Karpas-422 (cell line): ENCODE measurements at places on chromosomes 1 and 21.

GRCh38 chr1:227486559-227486958 lies 76.8 kb upstream of the ZNF678 start:
- H3K36me3 ChIP-seq: no peaks in the 10 kb centered on the region
- no peak overlapping the region for H3K4me3 ChIP-seq
- no peaks in the 10 kb centered on the region for H3K4me1 ChIP-seq
- no peak overlapping the region for H3K27ac ChIP-seq
- DNase-seq: no peak

- H3K4me1 ChIP-seq: no peaks in the 10 kb centered on the region
- no peak overlapping the region for H3K27ac ChIP-seq
- H3K4me3 ChIP-seq: no peak overlapping the region
- no peak for DNase-seq
Observed at GRCh38 chr1:243323491-243323890, 67.7 kb downstream of the SDCCAG8 start.

- no peak overlapping the region for H3K4me3 ChIP-seq
- no peaks in the 10 kb centered on the region; the same call in 1 of the 2 replicates for H3K4me1 ChIP-seq
- no peaks in the 10 kb centered on the region for H3K27me3 ChIP-seq
- H3K27ac ChIP-seq: no peak overlapping the region
- H3K36me3 ChIP-seq: no peaks in the 10 kb centered on the region
Observed at GRCh38 chr1:2208309-2209239, 14.0 kb upstream of the FAAP20 start.

DNA sequence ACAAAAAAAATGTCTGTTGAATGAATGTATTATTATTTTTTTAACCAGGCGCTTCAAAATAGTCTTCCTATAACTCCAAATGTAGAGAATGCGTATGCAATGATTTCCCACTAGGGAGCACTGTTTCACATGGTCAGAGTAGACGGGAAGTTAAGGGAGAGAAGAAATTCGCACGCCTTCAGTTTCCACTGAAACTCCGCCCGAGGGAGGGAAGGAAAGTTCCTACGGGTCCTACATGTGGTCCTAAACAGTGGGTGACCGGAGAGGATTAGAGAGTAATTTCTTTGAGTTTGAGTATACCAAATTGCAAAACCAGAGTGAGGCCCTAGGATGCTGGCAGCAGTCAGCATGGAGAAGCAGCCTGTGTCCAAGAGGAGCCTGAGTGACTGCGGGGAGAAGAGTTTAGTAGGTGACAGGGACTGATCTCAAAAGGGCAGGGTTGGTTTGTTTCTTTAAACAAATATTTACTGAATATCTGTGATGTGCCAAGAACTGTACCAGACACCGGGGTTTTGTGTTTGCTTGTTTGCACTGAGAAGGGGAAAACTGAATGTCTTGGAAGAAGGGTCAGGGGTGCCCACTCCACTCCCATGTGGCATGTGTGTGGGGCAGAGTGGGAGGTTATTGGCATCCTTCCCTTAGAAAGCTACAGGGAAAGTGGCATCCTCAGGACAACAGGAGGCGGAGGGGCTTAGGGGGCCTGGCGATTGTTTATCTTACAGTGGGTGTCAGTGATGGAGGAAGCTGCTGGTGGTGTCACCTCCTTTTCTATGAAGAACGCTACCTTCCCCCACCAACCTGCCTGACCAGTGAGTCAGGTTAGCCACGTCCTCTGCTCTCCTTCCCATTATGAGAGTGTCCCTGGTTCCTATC lies 22.8 kb downstream of the RNU5D-1 start:
- H3K4me1 ChIP-seq: peaks cover 36% of the 10 kb centered on the region
- H3K27me3 ChIP-seq: no peaks in the 10 kb centered on the region
- peak; percentile 87 for DNase-seq
- H3K36me3 ChIP-seq: no peaks in the 10 kb centered on the region
- H3K27ac ChIP-seq: peak overlapping the region; percentile 27; the same call in 1 of the 2 replicates

DNA sequence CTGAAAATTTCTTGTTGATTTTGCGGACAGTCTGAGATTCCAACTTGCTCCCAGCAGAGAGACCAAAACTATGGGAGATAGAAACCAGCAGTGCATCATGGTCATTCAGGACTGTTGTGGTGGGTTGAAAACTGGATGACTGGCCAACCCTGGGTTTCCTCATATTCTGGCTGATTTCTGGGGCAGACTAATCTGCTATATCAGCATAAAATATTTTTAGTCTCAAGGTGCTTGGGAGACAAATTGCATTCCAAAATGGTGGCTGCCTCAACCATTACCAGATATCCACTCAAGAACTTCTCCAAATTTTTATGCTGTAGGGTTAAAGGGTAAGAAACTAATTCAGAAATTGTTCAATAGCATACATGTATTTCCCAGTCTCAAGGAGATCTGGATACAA lies 434.0 kb downstream of the BRINP3 start:
- no peak for DNase-seq
- H3K4me3 ChIP-seq: no peak overlapping the region
- H3K27ac ChIP-seq: no peak overlapping the region
- H3K4me1 ChIP-seq: no peaks in the 10 kb centered on the region

GRCh38 chr1:15504436-15504835 lies 19.6 kb downstream of the CASP9 start:
- H3K36me3 ChIP-seq: peaks cover 11% of the 10 kb centered on the region
- H3K27ac ChIP-seq: no peak overlapping the region
- no peak for DNase-seq
- peaks cover 26% of the 10 kb centered on the region for H3K4me1 ChIP-seq
- H3K27me3 ChIP-seq: no peaks in the 10 kb centered on the region

DNA sequence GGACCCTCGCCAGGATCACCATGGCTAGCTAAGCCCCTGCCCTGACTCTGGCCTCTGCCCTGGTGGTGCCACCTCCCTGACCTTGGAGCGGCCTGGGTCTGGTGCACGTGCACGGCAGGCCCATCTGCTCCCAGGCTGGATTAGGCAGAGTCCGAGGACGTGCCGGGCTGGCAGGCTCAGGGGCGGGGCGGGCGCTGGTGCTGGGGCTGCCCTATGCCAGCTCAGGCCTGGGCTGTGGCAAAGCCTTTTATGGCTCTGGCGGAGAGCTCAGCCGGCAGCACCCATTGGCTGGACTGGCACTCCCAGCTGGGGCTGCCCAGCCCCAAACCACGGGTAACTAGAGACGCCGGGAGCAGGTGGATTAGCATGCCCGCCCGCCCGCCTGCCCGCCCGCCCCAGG lies 17.1 kb upstream of the EDN2 start:
- H3K27ac ChIP-seq: no peak overlapping the region
- H3K4me1 ChIP-seq: peaks cover 3% of the 10 kb centered on the region
- DNase-seq: no peak
- no peaks in the 10 kb centered on the region for H3K27me3 ChIP-seq
- H3K36me3 ChIP-seq: no peaks in the 10 kb centered on the region
- H3K4me3 ChIP-seq: no peak overlapping the region

- H3K27me3 ChIP-seq: no peaks in the 10 kb centered on the region
- H3K36me3 ChIP-seq: no peaks in the 10 kb centered on the region
- no peak for DNase-seq
- no peaks in the 10 kb centered on the region for H3K4me1 ChIP-seq
- no peak overlapping the region for H3K4me3 ChIP-seq
Observed at GRCh38 chr1:72336776-72337175, 54.4 kb upstream of the NEGR1 start.

GRCh38 chr1:31396633-31397351 lies 16.2 kb upstream of the SERINC2 start:
- H3K27me3 ChIP-seq: no peaks in the 10 kb centered on the region
- H3K4me3 ChIP-seq: no peak overlapping the region
- no peak overlapping the region for H3K27ac ChIP-seq
- DNase-seq: peak; percentile 53
- no peaks in the 10 kb centered on the region for H3K36me3 ChIP-seq

- no peaks in the 10 kb centered on the region for H3K4me1 ChIP-seq
- no peak overlapping the region for H3K4me3 ChIP-seq
- no peaks in the 10 kb centered on the region for H3K36me3 ChIP-seq
- DNase-seq: peak; percentile 83
- no peak overlapping the region for H3K27ac ChIP-seq
- H3K27me3 ChIP-seq: no peaks in the 10 kb centered on the region
Observed at GRCh38 chr1:96845464-96845863, 123.9 kb downstream of the PTBP2 start.

- no peak overlapping the region for H3K4me3 ChIP-seq
- no peaks in the 10 kb centered on the region for H3K4me1 ChIP-seq
- H3K27ac ChIP-seq: no peak overlapping the region
- no peaks in the 10 kb centered on the region for H3K27me3 ChIP-seq
- no peak for DNase-seq
- no peaks in the 10 kb centered on the region for H3K36me3 ChIP-seq
Observed at GRCh38 chr1:38727684-38728584, 131.6 kb downstream of the RRAGC start.

DNA sequence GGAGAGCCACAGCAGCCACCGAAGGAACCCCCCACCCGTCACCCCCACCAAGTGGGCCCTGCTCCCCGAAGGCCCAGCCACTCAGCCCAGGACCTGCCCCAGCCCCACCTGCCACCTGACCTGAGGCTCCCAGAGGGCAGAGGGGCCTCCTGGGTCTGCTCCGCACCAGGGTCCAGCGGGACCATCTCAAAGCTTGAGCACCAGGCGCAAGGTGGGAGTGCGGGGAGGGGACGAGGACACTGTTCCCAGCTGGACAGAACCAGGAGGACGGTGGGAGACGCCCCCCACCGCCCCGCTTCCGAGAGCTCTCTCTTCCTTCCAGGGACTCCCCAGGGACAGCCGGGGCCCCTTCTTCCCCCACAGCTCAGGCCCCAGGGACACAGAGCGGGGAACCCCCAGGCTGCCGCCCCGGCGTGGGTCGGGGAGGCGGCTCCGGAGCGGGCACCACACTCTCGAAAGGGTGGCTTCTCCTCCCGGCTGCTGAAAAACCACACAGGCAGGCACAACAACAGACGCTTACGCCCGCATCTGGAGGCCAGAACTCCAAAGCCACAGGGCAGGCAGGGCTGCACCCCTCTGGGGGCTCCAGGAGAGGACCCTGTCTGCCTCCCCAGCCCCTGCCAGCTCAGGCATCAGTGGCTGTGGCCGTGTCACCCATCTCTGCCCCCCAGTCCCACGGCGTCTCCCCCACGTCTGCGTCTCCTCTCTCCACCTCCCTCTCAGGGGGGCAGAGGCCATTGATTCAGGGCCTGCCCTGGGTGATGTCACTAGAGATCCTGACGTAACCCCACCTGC lies 1.9 kb upstream of the TTLL10 start:
- H3K4me3 ChIP-seq: no peak overlapping the region
- H3K36me3 ChIP-seq: no peaks in the 10 kb centered on the region
- DNase-seq: no peak
- H3K27ac ChIP-seq: no peak overlapping the region
- H3K4me1 ChIP-seq: peaks cover 14% of the 10 kb centered on the region

- H3K27ac ChIP-seq: no peak overlapping the region
- peak; percentile 44 for DNase-seq
- no peaks in the 10 kb centered on the region for H3K36me3 ChIP-seq
- no peak overlapping the region for H3K4me3 ChIP-seq
Observed at GRCh38 chr1:95116580-95117206, 462 bp upstream of the TLCD4 start.
